ENCODE measurements at places on chromosomes 2 and 18.

- peak; percentile 50 for DNase-seq
These were observed 208.0 kb upstream of the FBXO11 start for GRCh38 chr2:48114256-48114655.

DNA sequence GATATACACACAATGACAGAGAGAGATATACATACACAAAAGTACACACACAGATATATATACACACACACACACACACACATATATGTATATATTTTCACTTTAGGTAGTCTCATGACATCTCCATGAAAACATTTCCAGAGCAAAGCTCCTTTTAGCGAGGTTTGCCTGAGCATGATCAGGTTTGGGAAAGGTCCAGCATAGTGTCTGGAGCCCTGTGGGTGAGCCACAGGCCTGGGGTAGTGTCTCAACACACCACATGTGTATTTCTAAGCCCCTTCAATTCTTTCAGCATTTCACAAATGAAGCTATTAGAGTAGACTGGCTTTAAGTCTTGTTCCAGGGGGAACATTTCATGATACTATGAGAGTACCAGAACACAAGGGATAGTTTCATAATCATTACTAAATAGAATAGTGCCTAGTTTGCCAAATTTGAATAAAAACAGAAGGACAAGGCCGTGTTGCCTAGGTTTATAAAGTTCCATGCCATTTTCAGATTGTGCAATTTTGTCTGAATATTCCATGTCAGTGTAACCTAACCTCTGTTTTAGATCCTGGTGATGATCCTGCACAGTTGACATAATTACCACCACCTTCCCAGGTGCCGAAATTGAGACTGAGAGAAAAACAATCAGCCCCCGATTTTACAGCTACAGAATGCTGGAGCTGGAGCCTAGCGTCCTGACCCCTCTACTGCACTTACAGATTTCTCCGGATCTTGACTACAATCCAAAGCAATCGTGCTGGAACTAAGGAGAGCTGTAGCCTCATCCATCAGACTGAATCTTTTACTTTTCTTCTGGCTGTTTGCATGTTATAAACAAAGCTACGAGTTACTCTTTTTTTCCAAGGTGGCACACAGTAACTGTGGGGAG lies 332.7 kb downstream of the CYRIA start:
- DNase-seq = no peak

DNA sequence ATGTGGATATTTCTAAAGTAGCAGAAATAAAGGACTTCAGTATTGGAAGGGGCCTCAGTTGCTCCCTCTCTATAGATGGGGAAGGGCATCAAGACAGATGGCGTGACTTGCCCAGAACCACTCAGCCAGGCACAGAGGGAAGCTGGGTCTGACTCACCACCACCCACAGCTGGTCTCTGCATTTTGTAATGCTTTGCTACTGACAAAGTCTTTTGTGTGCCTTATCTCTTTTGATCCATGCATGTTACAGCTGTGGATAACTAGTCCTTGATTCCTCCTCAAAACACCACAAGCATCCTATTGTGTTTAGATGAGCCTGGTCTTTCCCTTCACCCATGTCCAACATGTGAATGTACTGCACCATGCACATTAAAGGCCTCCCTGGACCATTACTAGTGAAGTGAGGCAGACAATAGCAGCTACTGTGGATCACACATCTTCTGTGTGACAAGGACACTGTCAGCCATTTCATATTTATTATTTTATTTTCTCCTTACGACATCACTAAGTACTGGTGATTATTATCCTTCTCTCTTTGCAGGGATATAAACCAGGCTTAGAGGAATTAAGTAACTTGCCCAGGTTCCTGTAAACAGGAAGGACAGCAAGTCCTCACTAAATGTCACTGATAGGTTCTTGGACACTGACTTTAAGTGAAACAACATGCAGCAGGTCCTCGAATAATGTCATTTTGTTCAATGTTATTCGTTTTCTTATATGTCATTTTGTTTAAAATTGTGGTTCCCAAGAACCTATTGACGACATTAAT lies 29.6 kb upstream of the IL37 start:
- DNase-seq = peak; percentile 34

- DNase-seq = no peak
These were observed 161.7 kb downstream of the RND3 start for GRCh38 chr2:150325656-150326314.

DNA sequence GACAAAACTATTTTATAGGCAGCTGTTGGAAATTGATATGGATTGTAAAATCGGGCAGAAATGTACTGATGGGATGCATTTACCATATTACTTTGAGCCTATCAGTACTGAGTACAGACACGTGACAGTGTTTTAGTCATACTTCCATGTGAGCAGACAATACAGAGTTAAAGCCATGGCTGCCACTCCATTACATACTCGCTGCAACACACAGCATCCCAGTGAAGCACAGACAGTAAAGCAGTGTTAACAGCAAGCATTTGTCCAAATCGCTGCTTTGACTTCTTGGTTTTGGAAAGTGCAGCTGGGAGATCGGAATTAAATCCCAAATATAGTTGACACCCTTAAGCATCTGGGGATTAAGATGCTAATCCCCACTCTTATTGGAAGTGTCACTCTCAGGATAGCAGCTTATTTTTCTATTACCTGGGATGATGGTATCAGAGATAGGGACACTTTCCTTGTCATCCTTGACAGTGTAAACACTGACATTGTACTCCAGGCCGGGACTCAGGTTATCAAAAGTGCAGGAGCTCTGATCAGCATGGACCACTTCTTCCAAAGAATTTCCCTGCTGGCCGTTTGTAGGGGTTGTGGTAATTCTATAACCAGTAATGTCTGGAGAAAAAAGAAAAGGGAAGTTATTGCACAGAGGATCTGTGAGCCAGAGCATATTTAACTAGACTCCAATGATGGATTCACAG lies 41.6 kb downstream of the FN1 start:
- DNase-seq = no peak

DNA sequence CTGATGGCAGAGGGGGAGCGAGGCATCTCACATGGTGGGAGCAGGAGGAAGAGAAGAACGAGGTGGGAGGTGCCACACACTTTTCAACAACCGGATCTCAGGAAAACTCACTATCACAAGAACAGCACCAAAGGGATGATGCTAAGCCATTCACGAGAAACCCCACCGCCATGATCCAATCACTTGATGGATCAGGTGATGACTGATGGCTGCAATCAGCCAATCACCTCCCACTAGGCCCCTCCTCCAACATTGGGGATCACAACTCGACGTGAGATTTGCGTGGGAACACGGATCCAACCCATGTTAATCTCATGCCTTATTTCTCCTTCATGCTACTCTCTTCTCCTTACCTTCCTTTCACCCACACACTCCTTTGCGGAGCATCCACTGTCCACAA lies 143.6 kb downstream of the ANTXR1 start:
- no peak for DNase-seq

- DNase-seq = no peak
These were observed 57.9 kb downstream of the GCA start for GRCh38 chr2:162401871-162402270.

DNA sequence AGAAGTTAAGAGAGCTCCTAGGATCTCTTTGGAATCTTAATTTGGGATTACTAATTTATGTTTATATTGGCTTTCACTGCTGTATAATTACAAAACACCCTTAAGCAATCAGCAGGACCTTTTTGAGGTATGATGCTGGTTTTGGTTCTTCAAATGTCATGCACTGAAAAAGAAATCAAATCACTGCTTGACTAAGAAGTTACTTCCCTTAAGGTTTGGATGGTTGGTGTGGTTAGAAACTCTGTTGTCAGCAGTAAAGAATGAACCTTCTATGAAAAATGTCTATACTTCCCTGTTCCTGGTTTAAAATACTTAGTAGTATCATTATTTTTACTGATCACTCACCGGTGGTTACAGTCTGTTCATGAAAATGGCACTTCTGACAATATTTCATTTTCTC lies 5.5 kb downstream of the COLEC12 start:
- no peak for DNase-seq

GRCh38 chr2:20093263-20094141 lies 42.1 kb upstream of the LAPTM4A start:
- DNase-seq = peak; percentile 71

DNA sequence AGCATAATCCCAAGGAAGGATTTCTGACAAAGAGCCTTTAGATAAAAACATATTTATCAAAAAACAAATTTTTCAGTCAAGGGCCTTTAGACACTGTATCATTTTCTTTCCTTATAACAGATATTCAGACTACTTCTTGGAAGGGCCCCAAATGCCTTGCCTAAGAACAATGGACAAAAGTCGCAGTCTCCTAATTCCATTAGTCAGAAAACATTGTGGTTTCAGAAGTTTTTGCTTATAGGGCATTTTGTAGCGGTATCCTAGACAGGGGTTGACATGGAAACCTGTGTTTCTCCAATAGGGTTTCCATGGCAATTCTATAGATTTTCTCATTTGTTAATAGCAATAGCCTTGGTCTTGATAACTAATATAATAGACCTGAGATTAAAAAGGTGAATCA lies 36.7 kb upstream of the AGPS start:
- no peak for DNase-seq

DNA sequence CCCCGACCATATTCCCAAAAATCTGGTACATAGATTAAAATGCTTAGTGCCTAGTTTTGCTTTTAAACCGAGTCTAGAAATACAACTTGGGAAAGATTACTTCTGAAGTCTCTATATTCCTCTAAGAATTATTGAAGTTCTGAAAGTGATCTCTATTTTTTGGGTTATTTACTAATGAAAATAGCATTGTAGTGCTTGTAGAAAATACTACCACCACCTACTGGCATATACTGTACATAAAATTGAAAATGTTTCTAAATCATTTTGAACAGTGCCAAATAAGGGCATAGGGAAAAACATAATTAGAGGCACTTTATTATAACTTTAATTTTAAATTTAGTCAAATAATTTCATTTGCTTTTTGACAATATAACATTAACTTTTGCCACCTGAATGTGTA lies 1399.6 kb upstream of the ZEB2 start:
- DNase-seq = no peak

- peak; percentile 81 for DNase-seq
These were observed 786 bp downstream of the TET3 start for GRCh38 chr2:73985308-73986084.
